Liver (tissue), 10 donors: ENCODE measurements at places on chromosomes 7 and 10. TPM values are rescaled to one million over a fixed set of nuclear protein-coding genes. Genes with fewer than 3 reads are reported as not detected.
A peak's percentile ranks its signal among the peaks of the same experiment; 100 is the strongest.

- no peak overlapping the region for H3K4me3 ChIP-seq
- H3K27ac ChIP-seq, result peak overlapping the region; percentile 87
- DNase-seq, result no peak
- H3K4me1 ChIP-seq, result peaks cover 28% of the 10 kb centered on the region
- H3K36me3 ChIP-seq, result no peaks in the 10 kb centered on the region
- no peaks in the 10 kb centered on the region for H3K27me3 ChIP-seq
Measured at GRCh38 chr7:112211348-112211907, 4.9 kb downstream of the ZNF277 start.

GRCh38 chr10:42744134-42744701 is 38.4 kb upstream of the BMS1 start:
- no peak overlapping the region for H3K4me3 ChIP-seq
- H3K27ac ChIP-seq, result no peak overlapping the region
- no peaks in the 10 kb centered on the region for H3K36me3 ChIP-seq

- H3K27ac ChIP-seq, result no peak overlapping the region
- no peaks in the 10 kb centered on the region for H3K4me1 ChIP-seq
- no peak overlapping the region for H3K4me3 ChIP-seq
- DNase-seq, result no peak
Measured at GRCh38 chr10:9951481-9952257, 1066.0 kb upstream of the CELF2 start.

IGF2BP3 gene
- 28.4 TPM for total RNA-seq

GRCh38 chr7:27745064-27745583 is 5.2 kb downstream of the TAX1BP1 start:
- H3K27me3 ChIP-seq, result no peaks in the 10 kb centered on the region
- H3K4me3 ChIP-seq, result no peak overlapping the region
- no peak overlapping the region for H3K27ac ChIP-seq
- DNase-seq, result no peak
- peaks cover 2% of the 10 kb centered on the region for H3K36me3 ChIP-seq

DNA sequence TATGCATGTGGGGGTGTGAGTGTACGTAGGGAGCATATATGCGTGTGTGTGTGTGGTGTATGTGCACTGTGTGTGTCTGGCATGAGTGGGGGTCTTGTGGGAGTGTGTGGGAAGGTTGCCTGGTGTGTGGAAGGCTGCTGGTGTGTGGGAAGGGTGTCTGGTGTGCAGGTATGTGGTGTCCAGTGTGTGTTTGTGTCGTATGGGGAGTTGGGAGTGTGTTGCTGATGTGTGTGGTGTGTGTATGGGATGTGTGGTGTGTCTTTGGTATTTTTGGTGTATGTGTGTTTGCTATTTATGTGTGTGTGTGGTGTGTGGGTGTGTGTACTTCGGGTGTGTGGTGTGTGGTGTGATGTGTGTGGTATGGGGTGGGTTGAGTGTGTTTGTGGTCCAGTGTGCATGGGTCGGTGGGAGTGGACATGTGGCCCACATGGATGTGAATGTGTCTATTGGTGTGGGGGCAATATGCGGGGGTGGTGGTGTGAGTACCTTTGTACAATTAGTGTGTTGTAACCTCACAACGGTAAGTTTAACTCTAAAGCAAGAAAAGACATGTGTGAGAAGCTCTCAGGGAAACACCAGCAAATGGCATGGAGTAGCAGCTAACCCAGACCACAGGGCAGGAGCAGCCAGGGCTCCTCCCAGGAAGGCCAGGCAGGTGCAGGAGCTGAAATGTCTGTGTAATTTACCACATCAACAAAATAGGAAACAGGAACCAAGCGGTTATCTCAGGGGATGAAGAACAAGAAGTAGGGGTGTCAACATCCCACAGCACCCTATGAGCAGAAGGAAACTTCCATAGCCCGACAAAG is 11.9 kb downstream of the ANTXRL start:
- H3K27ac ChIP-seq, result no peak overlapping the region
- H3K4me1 ChIP-seq, result no peaks in the 10 kb centered on the region
- H3K27me3 ChIP-seq, result no peaks in the 10 kb centered on the region

DNA sequence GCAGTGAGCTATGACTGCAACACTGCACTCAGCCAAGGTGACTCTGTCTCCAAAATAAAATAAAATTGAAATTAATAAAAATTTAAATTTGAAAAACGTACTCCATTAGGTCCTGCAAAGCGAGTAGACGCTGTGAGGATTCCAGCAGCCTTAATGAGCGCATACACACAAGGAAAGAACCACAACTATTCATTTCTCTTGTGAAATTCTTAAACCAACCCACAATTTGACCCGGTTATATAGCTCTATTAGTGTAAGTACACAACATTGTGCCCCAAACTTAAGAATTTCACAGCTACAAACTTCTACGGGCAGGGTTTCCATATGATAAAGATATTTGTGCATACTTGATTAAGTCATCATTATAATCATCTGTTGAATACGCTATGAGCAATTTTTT is 84.4 kb downstream of the PARD3 start:
- no peak overlapping the region for H3K4me3 ChIP-seq
- peaks cover 18% of the 10 kb centered on the region for H3K4me1 ChIP-seq
- no peak overlapping the region for H3K27ac ChIP-seq
- H3K36me3 ChIP-seq, result no peaks in the 10 kb centered on the region
- DNase-seq, result no peak
- no peaks in the 10 kb centered on the region for H3K27me3 ChIP-seq

CWF19L1 gene
- total RNA-seq, result 15.7 TPM

DNA sequence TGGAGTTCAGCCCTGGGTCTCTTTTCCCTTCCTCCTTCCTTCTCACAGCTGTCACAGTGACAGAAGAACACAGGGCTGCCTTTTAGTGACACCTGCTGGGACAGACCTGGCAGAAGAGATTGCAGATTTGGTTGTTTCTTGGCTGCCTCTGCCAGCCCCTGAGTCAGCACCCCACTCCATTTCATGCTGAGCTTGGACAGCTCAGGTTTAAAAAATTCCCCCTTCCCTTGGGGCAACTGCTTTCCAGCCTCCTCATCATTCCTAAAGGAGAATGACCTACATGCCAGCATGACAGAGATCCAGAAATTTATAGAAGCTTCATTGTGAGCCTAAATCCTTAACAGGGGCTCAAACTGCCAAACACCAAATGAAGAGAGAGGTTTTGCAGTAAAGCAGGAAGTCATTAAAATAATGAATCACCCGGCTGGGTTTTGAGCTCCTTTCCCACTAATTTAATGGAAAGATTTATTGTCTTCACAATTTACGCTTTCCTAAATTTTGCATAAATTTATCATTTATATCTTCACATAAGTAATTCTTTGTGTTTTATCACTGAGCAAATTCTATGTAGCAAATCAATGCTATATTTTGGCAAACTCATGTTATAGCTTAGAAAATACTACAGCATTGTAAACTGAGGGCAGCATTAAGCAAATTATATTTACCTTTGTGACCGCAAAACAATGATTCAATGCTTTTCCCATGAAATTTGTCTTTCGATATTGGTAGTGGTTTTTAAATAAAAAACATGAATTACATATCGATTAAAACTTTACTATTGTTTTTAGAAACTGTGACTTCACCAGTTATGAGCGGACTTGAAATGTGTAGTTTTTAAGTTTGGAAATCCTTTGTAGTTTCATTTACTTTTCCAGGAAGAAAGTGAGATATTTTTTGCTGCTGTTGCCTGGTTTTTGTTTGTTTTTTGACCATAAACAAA is 399.5 kb upstream of the ANKRD30A start:
- H3K27ac ChIP-seq, result no peak overlapping the region
- H3K27me3 ChIP-seq, result no peaks in the 10 kb centered on the region
- no peaks in the 10 kb centered on the region for H3K36me3 ChIP-seq
- no peak overlapping the region for H3K4me3 ChIP-seq
- peak; percentile 36 for DNase-seq
- H3K4me1 ChIP-seq, result no peaks in the 10 kb centered on the region

- no peak overlapping the region for H3K4me3 ChIP-seq
- no peaks in the 10 kb centered on the region for H3K36me3 ChIP-seq
- peaks cover 3% of the 10 kb centered on the region for H3K27me3 ChIP-seq
Measured at GRCh38 chr10:1364151-1364910, 308.1 kb downstream of the WDR37 start.

GRCh38 chr7:91720260-91720937 is 160.1 kb downstream of the MTERF1 start:
- no peak overlapping the region for H3K27ac ChIP-seq
- no peaks in the 10 kb centered on the region for H3K36me3 ChIP-seq
- no peaks in the 10 kb centered on the region for H3K4me1 ChIP-seq
- H3K4me3 ChIP-seq, result no peak overlapping the region

HYAL4 gene
- total RNA-seq, result not detected
